ENCODE measurements at places on chromosomes 1 and 21.

DNA sequence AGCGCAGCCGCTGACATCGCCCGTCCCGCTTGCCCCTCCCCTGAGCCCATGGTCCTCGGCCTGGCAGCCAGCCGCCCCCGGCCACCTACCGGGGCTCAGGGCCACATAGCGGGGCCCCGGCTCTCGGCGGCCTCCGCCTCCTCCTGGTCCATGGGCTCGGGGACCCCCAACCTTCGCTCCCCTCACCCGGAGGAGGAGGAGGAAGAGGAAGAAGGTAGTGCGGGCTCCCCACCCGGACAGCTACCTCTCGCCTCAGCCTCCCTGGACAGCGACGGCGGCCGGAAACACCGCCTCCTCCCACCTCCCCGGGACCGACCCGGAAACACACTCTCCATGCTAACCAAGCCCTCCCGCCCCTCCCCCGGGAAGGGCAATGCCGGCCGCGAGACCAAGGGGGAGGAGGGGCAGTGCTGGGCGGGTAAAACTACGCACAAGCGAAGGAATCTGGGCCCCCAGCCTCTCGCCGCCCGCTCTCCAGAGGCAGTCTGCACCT lies at the start of gene KIAA0319L:
KIAA0319L (minus strand) TSS at position 286 of the 493 bp plus-strand sequence. CDS start 2,912 bp downstream, outside the sequence.
- no peak for DNase-seq

DNA sequence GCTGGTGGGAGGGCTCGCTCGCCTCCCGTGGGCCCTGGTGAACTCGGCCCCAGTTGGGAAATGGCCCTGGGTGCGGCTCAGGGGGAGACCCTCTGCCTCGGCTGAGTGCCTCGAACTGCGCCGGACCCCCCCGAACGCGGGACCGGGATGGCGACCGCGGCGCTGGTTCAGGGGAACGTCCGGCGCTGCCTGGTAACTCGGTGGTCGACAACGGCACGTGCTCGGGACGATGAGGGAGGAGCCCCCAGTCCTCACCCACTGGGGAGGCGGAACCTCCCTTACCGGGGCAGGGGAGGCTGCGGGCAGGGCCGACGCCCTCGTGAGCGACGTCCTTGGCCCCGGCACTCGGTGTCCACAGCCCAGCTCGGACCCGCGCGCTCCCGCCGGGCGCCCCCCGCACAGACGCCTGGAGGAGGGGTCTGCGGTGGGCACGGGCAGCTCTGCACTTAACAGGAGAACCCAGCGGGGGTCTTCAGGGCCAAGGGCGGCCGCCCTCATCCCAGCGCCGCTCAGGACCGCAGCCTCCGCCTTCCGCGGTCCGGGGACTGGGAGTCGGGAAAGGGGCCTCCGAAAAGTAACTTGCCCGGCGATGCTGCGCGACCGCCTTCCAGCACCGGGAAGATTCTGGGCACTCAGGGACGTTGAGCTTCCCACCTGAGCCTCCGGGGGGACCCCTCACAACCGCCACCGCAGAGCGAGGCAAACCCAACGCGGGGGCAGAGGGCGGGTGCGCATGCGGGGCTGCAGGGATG lies 1.7 kb downstream of the HES4 start:
- no peak for DNase-seq

GRCh38 chr1:239126884-239127283 lies 259.5 kb upstream of the CHRM3 start:
- DNase-seq = no peak

DNA sequence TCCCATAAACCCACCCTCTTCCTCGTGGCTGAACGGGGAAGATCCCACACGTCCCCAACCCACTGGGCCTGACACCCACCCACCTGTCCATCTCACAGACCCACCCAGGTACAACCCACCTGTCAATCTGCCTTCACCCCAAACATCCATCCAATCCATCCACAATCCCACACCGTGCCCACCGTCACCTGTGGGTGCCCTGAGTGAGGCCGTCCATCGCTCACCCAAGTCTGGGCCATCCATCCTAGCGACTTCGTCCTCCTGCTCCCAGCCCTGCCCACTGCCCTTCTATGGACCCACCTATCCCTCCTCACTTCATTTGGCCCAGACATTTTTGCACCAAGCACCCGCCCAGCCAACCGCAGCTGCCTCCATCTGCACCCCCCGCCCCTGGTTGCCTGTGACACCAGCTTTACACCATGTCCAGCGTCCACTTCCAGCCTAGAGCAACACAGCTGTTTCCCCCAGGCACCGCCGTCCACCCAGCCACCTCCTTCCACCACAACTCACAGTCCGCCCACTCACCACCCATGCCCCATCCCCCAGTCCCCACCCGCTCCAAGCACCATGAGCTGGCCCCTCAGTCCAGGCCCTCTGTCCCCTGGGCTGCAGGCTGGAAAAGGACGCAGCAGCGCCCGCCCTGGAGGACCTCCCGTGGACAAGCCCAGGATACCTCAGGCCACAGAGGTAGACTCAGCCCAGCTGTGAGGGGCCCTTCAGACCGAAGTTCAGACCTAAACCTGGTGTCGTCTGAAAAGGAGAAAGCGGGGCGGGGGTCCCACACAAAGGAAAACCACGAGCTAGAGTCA lies 7.7 kb downstream of the TTLL10 start:
- no peak for DNase-seq

GRCh38 chr1:230948301-230948700 lies 30.4 kb downstream of the TTC13 start:
- no peak for DNase-seq

DNA sequence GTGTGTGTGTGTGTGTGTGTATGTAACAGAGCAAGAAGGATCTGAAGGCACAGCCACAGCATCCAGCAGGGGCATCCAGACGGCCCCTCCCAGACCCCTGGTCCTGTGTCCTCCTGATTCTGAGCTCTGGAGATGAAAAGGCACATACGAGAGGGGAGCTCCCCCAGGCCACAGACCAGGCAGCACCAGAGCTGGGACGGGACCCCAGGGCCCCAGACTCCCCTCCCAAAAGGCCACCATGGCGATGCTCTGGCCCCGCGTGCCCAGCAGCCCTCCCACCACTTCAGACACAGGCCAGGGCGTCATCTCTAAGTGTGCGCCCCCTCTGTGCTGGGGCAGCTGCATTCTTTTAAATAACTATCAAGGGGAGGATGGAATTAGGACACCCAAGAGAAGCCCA lies 245.8 kb downstream of the MATN1 start:
- no peak for DNase-seq
